Activated CD4-positive, alpha-beta T cell treated with anti-CD3 and anti-CD28 coated beads, Interleukin-2, amount 10 ng/mL, durations not matched to agents 7 days and 5 days (primary cell): ENCODE measurements at places on chromosomes 3 and 15.

DNA sequence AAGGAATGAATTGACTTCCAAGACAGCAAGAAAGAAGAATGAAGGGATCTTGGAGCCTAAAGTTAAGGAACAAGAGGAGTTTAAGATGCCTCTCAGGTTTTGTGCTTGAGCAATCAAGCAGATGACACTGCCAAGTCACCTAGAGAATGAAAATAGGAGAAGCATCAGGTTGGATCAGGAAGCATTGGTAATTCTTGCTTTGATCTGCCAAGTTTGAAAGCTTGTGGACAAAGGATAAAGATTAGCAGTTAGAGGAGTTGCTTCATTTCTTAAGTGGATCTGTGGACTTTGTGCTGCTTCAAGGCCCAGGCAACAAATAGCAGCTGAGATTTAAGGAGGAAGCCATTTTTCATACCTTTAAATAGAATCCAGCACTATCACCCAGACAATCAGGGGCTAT is 35.6 kb downstream of the FRMD5 start:
- no peak for DNase-seq

DNA sequence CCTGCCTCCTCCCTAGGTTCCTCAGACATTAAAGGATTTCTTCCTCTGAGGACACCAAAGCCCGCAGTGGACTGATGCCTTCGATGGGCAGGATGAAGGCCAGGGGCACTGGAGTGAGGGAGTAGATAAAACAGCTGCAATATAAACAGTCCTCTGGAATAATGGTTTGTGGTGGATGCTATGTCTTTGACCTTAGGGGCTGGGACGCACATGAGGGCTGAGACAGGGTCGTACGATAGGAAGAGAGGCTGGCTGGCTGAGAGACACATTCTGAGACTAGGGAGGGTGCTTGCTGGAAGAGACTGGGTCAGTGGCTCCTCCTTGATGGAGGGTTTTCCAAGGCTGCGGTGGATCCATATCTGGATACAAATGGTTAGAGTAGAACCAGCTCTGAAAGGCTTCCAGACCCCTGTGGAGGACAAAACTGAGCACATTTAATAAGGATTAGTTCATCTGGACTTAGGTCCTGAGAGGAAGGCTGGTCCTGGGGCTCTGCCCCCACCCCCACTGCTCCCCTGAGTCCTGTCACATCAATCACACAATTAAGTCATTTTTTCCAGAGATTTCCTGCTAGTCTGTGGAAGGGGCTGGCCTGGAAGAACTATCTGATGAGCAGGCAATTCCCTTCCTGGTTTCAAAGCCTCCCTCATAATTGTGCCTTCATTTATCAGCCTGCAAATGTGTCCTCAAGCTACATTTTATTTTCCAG is 15.8 kb downstream of the TBC1D21 start:
- DNase-seq, result no peak

GRCh38 chr3:185049710-185050109 is 103.2 kb downstream of the C3orf70 start:
- no peak for DNase-seq

DNA sequence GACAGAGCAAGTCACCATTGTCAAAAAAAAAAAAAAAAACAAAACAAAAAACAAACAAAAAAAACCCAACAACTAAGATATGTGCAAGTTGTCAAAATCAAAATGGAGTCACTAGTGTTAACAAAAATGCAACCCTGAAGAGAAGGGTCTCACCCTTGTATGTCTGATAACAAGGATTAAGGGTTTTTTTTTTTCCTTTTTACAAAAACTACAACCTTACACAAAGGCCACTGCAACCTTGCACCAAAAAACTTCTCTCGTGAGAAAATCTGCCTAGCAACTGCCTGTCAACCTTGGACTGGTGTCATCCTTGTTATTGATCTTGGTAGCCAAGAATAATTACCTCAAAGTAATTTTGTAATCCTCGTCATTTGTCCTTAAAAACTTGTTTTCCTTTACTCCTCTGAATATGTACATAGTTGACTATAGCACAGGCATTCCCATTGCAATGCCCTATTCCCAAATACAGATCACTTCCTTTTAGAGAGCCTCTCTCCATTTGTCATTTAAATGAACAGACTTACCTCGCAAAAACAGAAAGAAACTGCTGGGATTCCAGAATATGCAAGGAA is 24.0 kb downstream of the TFRC start:
- DNase-seq, result no peak

- no peak for DNase-seq
Measured at GRCh38 chr3:182005219-182005618, 293.5 kb downstream of the SOX2 start.

- no peak for DNase-seq
Measured at GRCh38 chr3:169954142-169954756, 12.4 kb upstream of the SEC62 start.

DNA sequence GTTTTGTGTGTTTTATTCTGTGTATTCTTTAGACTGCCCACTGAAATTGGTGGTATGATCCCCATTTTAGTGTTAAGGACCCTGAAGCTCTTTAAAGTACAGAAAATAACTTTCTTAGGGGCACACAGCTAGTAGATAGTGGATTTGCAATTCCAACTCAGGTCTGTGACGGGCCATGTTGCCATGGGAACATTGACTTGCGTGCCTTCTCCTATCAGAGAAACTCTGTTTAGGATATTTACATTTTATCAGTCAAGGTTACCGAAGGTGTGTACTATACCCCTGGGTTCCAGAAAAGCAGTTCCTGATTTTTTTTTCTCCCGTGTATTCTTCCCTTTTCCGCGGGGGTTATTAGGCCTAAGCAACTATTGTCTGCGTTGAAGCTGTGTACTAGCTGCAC is 19.4 kb downstream of the MYZAP start:
- DNase-seq, result no peak

GRCh38 chr3:35739181-35739809 is 100.0 kb downstream of the ARPP21 start:
- DNase-seq, result no peak

- DNase-seq, result no peak
Measured at GRCh38 chr15:92882697-92883162, 17.4 kb upstream of the CHD2 start.

- no peak for DNase-seq
Measured at GRCh38 chr15:67887776-67888175, 47.9 kb upstream of the RNU6-1 start.

DNA sequence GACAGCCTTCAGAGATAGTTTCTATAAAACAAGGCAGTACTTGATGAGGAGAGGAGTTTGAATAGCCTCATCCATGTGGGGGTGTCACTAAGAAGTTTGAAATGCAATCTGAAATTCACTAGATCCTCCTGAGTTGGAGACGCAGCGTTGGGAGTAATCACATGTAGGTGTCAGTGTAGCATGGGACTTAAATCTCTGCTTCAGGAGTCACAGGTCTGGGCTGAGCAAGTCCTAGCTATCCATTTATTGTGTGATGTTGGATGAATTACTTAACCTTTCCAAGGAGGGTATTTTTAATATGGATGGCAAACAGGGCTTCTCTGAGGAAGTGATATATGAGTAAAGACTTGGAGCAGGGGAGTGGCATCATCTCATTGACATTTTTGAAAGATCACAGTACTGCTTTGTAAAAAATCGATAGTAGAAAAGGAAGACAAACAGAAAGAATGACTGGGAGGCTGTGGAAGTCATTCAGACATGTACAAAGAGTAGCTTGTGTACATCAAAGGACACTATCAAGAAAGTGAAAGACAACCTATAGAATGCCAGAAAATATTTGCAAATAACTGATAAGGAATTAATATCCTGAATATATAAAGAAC is 17.1 kb downstream of the CP start:
- no peak for DNase-seq

DNA sequence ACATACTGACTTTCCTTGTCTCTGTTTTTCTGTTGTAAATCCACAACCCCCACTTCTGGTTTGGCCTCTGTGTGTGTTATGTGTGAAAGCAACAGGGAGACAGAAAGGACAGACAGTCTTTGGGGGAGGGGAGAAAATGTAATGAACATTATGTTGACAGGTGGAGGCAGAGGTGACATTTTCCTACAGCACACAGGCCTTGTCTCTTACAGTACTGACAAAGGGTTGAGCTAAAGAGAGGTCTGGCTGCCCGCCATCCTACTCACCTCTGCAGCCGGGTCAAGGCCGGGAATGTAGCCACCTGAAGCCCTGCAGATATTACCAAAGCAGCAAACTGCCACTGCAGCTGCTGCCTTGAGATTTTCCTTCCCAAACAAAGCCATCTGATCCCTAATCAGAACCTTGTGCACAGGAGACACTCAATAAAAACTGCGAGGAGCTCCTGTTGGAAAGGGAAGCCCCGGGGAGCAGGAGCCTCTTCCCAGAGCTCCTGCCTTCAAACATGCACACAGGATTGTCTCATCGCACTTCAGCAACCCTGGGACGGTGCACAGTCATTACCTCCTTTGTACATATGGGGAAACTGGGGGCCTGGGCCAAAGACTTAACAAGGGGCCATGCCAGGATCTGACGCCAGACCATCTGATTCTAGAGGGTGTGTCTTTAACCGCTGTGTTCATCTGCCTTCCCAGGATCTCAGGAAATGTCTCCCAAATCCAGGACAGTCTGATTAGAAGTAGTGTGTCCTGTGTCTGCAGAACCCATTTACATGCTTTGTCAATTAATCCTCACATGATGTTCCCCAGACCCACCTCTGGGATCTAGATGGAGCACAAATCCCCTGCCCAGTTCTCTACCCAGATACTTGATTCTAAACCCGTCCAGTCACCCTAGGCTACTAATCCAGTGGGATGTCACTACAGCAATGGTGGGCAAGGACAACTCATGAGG is 14.2 kb downstream of the MYO5C start:
- no peak for DNase-seq
